ENCODE measurements at places on chromosomes 7 and 10. TPM values are rescaled to one million over a fixed set of nuclear protein-coding genes. Genes with fewer than 3 reads are reported as not detected.

The LAMB1 gene
- total RNA-seq = 409 TPM

The PBLD gene
- total RNA-seq = 4.9 TPM

The SDK1 gene
- total RNA-seq = 1.1 TPM

The ZPBP gene
- total RNA-seq = not detected

The DNAJC30 gene
- 2.6 TPM for total RNA-seq

The TUBAL3 gene
- not detected for total RNA-seq

The SPDYE6 gene
- not detected for total RNA-seq

The ZNF804B gene
- not detected for total RNA-seq

The SPDYE1 gene
- not detected for total RNA-seq

The C1QL3 gene
- total RNA-seq = not detected

The CLDN3 gene
- total RNA-seq = not detected

The FGFR2 gene
- 2.6 TPM for total RNA-seq

The RNF148 gene
- 1.5 TPM for total RNA-seq

The CRPPA gene
- total RNA-seq = 2.9 TPM

The RNF32 gene
- 0.14 TPM for total RNA-seq

The GALNT17 gene
- total RNA-seq = not detected

The HDAC9 gene
- 10.3 TPM for total RNA-seq

The PLXNA4 gene
- 1.9 TPM for total RNA-seq

The HOXA5 gene
- under 0.01 TPM for total RNA-seq

The APBB1IP gene
- 2.7 TPM for total RNA-seq

The DNAH11 gene
- not detected for total RNA-seq

The PRKAR2B gene
- total RNA-seq = 9.6 TPM

The ENKUR gene
- total RNA-seq = not detected

The AGR3 gene
- total RNA-seq = not detected

The SEC23IP gene
- 48.4 TPM for total RNA-seq

The TMEM236 gene
- total RNA-seq = under 0.01 TPM

The SYT15B gene
- total RNA-seq = 1.3 TPM

The CARD11 gene
- 0.88 TPM for total RNA-seq

The POU6F2 gene
- total RNA-seq = 0.86 TPM

The SFRP5 gene
- total RNA-seq = not detected

The FAM13C gene
- total RNA-seq = 0.14 TPM

The SUGCT gene
- total RNA-seq = 6.7 TPM
